ENCODE measurements at places on chromosomes 1 and 21. TPM values are rescaled to one million over a fixed set of nuclear protein-coding genes. Genes with fewer than 3 reads are reported as not detected.
A peak's percentile ranks its signal among the peaks of the same experiment; 100 is the strongest.

GRCh38 chr1:201750934-201751333, 78.0 kb upstream of the IPO9 start:
- no peak for DNase-seq

DNA sequence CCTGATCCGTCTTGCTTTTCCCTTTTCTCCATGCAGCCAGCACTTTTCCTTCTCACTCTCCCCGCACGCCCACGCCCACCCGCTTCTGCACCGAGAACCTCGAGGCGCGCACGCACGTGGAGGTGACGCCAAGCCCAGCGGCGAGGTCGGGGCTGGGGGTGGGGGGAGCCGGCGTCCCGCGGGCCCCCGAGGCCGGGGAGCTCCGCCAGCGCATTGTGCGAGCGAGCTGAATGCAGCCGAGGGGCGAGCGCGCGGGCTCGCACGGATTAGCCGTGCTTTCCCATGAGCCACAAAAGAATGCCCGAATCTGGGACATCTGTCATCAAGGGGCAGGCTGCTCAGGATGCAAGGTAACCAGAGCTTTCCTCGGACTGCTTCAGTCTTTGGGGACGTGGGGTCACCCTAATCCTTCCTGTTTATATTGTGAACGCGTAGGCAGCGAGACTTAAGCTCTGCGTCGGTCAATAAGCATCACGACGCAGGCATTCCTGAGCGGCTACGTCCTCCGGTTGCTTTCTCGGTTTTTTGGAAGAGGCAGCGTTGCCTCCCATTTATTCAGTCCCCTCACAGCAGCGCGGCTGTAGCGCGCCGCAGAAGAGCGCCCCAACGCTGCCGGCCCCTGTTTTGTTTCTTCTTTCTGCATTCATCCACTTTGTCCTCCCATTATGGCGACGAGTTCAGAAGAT, 67.3 kb upstream of the AKT3 start:
- DNase-seq, result peak; percentile 49

LEFTY2 gene
- total RNA-seq, result 0.24 TPM

HSD11B1 gene
- total RNA-seq, result 4.6 TPM

GRCh38 chr1:42935313-42935895, 23.3 kb downstream of the SLC2A1 start:
- no peak for DNase-seq

GRCh38 chr1:179178183-179178582, 51.3 kb downstream of the ABL2 start:
- no peak for DNase-seq

DNA sequence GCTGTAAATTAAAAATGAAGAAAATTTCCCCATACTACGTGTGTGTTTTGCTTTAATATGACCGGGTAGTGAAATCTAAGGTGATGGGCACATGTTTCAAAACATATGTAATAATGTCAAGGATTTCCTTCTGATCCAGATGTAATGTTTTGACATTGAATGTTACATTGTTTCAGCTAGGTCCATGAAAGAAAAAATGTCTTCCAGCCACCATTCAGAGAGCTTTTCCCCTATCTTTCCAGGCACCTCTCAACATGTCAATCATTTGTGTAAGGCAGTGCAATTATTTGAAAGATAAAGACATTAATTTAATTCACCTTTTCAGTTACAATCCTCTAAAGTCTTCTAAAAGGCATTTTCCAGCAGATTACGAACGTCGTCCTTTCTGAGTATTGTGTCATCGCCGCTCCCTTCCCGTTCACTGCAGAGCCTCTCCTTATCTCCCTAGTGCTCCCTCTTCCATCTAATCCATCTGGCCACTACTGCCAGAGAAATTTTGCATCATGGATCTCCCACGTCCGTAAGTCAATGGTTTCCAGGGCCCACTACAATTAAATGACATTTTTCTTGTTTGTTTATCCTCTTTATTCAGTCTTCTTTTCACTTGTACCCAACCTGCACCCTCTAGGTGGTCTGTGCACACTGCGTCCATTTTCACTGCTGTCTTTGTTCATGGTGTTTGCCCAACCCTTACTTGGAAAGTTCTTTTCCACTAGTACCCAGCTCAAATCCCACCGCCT, 1.3 kb upstream of the VAMP3 start:
- DNase-seq, result no peak

DNA sequence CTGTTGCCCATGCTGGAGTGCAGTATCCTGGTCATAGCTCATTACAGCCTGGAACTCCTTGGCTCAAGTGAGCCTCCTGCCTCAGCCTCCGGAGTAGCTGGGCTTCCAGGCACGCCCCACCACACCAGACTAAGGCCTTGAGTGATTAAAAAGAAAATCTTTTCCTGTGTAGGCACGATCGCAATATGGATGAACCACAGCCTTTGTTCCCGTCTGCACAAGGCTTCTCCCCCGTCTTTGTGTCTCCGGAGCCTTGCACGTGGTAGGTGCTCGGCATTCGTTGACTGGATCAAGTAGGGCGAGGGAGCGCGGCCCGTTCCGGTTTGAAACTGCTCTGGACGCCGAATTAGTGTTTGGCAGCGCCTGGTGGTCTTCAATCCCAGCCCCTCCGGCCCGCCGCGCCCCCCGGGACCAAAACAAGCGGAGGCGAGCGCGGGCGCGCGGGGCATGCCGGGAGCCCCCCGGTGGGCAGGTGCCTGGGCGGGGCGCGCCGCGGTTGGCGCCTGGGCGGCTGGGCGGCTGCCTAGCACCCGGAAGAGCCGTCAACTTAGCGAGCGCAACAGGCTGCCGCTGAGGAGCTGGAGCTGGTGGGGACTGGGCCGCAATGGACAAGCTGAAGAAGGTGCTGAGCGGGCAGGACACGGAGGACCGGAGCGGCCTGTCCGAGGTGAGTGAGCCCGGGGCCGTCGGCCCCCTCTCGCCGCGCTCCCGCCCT, at the start of gene SFT2D2:
Gene SFT2D2 (plus strand): TSS at position 529 of the 715 bp plus-strand sequence. CDS start 76 bp downstream, at position 605.
- DNase-seq, result peak; percentile 88

USP24 gene
- total RNA-seq, result 32.9 TPM

LDLRAD2 gene
- not detected for total RNA-seq

- DNase-seq, result peak; percentile 39
These were observed at the start of gene OLFM3 for GRCh38 chr1:101996825-101997465. Gene OLFM3, minus strand, starts transcription at chr1:101996926.

SLC16A1 gene
- 130 TPM for total RNA-seq

KRTAP19-1 gene
- total RNA-seq, result not detected

THEMIS2 gene
- 9.4 TPM for total RNA-seq

- DNase-seq, result no peak
These were observed 2.2 kb upstream of the CD1B start for GRCh38 chr1:158333405-158334155.

GRCh38 chr1:239956263-239956662, 135.4 kb upstream of the FMN2 start:
- DNase-seq, result no peak

DNA sequence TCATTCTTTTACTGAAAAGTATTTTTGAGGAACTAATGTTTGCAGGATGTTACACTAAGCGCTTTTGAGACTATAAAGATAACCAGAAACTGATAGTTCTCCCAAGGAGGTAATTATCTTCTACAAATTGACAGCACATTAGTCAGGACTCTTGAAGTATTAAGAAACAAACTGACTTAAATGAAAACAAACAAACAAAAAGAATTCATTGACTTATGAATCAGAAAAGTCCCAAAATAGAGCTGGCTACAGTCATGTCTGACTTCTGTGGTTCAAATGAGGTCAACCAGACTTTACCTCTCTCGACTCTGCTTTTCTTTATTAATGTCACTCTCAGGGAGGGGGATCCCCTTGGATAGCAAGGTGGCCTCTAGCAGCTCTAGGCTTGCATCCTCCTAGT, 296.8 kb downstream of the TPR start:
- DNase-seq, result no peak

GBP6 gene
- 0.13 TPM for total RNA-seq

GRCh38 chr1:241990040-241990439, 8.9 kb downstream of the MAP1LC3C start:
- peak; percentile 78 for DNase-seq

NBPF6 gene
- not detected for total RNA-seq

DNA sequence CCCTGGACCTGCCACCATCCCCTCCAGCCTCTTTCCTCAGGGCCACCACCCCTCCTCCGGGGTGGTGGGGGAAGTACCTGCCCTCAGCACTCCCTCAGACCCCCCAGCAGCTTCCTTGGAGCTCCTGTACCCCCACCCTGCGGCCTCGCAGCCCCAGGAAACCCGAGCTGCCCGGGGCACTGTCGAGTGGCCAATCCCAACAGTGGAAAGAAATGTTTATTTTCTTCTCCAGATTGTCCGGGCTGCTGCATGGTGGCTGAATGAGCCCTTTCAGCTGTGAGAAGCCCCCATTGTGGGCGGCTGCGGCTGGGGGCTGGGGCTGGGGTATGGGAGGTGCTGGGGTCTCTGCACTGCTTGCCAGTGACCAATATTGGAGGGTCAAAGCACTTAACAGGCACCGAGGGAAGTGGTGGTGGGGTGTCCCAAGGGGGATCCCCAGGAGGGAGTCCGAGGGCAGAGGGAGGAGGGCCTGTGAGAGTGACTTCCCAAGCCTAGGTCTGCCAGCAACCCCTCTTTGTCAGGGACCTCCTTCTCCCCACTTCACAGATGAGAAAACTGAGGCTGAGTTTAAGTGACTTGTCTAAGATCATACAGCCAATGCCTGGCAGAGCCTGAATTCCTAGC, 25.2 kb downstream of the RUNX3 start:
- DNase-seq, result no peak

- no peak for DNase-seq
These were observed 140.5 kb downstream of the ZBTB18 start for GRCh38 chr1:244191581-244191980.

LRRC3 gene
- 2.7 TPM for total RNA-seq

Measured in Right ventricle myocardium superior (tissue), 1 donor.